Eye (tissue), 1 donor: ENCODE measurements at places on chromosomes 2 and 18.

- DNase-seq = no peak
Measured at GRCh38 chr18:28494151-28494550, 317.2 kb upstream of the CDH2 start.

- DNase-seq = peak; percentile 81
Measured at GRCh38 chr2:110678457-110679336, 834 bp upstream of the BUB1 start.

- no peak for DNase-seq
Measured at GRCh38 chr2:189602233-189602632, 21.6 kb upstream of the SLC40A1 start.

DNA sequence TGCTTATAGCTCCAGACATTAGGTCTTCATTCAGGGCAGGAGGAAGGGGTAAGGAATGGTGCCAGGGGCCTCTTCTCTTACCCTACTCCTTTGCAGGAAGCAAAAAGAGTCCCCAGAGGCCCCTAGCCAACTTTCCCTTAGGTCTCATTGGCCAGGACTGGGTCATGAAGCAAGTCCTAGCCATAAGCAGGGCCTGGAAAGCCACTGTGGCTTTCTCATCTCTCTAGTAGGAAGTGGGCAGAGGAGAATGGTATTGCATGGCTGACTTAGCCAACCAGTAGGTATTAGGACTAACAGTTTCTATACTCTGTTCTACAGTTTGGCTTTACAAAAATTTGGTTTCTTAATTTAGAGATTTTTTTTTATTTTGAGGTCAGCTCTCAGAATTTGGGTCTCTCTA is 4.8 kb downstream of the FAM228A start:
- no peak for DNase-seq

GRCh38 chr18:68925268-68925667 is 127.4 kb downstream of the CCDC102B start:
- peak; percentile 13 for DNase-seq

DNA sequence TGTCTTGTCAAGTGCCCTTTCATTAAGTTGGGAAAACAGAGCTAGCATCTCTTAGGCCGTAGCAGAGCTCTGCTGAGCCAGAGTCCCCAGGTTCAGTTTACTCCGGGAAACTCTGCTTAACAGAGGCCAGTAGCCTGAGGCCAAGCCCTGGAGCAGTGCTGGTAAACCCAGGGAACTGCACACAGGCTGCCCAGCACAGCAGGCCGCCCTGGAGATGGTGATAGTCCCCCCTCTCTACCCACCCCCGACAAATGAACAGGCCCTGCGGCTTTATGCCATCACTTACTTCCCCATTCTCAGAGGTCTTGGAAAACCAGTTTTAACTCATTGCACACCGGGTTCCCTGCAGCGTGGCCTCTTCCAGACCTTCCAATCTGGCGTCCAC is 3.5 kb downstream of the CNNM4 start:
- DNase-seq = peak; percentile 55

DNA sequence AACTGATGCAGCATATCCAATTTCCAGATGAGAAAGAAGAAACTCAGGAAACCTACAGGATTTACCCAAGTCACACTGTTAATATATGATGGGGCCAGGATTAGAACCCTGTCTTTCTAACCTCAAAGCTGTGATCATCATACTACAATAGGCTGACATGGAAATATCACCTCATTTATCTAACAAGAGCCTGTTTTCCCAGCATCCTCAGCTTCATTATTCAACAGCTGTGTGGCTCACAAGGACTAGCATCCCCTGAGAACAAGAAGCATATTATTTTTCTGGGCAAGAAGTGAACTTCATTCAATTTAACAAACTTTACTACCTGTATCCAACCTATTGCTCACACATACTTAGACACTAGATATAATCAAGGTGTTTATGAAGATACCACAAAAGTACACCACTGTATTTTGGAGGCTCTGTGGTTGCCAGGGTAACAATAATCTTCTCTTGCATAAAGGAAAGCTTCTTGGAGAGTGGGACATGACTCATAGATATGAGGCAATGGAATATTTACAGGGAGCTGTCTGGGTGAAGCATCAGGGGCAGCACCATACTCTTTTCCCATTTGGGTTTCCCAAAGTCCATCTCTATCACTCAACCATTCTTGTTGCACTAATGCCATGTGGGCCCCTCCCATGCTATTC is 218.2 kb downstream of the RAD51AP2 start:
- DNase-seq = no peak

DNA sequence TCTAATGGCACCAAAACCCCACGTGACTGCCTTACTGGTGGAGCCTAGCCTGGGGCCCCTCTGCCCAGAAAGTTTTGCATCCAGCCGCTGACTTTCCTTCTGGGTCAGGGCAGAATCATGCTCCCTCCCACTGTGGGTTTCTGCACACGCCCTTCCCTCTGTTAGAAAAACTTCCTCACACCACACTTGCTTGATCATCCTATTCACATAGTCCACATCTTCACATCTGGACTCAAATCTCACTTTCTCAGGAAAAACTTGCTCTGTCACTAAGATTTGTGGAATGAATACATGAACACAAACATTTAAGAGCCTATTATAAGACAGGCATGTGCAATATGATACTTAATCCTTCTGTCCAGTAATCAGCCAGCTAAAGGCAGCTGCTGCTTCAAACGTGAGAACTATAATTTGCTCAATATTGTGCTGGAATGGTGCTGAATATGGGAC is 274.7 kb downstream of the RND3 start:
- peak; percentile 59 for DNase-seq

DNA sequence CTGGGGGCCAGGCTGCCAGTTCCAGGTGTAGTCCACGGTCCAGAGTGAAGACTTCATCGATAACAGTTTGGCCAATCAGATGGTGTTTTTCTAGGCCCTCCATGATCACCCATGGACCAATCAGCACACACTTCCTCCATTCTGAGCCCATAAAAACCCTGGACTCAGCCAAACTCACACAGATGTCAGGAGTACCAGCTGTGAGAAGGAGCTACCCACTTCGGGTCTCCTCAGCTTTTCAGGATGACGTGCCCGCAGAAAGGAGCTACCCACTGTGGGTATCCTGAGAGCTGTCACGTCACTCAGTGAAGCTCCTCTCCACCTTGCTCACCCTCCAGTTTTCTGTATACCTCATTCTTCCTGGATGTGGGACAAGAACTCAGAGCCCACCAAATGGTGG is 210.0 kb upstream of the RASGRP3 start:
- no peak for DNase-seq

GRCh38 chr18:45656194-45656770 is 41.0 kb downstream of the SLC14A2 start:
- no peak for DNase-seq

DNA sequence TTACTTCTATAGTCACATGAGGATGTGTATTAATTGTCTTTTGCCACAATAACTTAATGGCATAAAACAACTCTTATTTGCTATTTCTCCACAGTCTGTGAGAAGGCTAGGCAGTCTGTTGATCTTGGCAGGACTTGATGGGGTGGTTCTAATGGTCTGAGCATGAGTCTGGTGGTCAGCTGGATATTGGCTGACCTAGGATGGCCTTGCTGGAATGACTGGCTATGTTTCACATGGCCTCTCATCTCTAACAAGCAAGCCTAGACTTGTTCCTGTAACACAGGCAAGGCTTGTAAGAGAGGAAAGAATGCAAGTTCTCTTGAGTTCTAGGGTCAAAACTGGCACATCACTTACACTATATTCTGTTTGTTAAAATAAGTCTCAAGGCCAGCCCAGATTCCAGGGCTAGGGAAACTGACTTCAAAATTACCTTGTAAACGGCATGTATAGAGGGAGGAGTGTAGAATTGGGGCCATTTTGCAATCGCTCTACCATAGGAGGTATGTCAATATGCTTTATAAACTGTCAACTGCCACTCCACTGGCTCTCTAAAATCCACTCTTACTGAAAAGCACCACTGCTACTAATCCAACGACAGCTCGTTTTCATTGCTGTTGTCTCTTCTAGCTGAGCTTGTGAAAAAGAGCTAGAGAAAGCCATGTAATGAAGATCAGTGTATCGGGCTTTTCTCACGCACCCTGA is 325.0 kb upstream of the PKDCC start:
- DNase-seq = no peak

DNA sequence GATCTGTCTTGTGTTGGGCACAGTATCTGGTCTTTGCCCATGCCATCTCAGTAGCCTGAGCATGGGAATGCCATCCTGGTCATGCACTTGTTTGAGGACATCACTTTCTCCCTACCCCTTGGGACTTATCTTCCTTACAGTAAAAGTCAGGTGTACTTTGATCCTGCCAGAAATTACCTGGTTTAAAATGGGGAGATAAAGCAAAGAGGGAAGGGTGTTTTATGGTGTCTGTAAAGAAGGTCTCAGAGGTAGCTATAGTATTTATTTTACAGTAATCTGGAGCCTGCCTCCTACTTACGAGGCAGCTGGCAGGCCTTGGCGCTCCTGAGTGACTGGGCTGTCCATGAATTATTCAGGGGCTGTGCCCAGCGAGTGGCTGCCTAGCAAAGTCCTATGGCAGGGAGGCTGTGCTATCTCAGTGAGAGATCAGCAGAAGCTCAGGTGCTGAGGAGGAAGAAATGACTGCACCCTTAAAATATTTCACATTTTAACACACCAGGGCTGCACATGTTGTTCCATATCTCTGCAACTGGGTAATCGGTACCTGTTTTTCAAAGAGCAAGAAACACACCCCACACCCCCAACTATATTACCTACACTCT is 93.9 kb downstream of the SPTBN1 start:
- peak; percentile 35 for DNase-seq

GRCh38 chr2:85830645-85831044 is 58.1 kb downstream of the ST3GAL5 start:
- no peak for DNase-seq

DNA sequence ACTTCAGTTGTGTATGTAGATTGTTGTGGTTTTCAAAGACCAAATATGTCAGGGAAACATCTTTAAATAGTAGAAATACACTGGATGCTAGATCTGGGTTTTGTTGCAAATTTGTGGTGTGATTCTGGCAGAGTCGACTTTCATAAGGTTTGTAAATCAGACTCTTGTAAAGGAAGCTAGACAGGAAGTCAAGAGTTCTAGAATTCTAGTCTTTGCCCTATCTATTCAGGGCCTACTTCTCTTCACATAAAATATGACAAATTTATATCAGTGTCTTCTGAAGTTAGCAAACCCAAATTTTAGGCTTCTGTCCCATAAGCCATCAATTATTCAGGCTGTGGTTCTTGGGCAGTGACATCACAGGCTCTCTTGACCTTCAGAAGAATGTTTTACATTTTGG is 1579.2 kb upstream of the PIK3C3 start:
- no peak for DNase-seq

GRCh38 chr2:118913803-118914645 is 28.0 kb upstream of the MARCO start:
- DNase-seq = no peak

- no peak for DNase-seq
Measured at GRCh38 chr2:24894750-24895149, 25.3 kb downstream of the ADCY3 start.

GRCh38 chr2:4381049-4381448 is 677.7 kb downstream of the DCDC2C start:
- peak; percentile 69 for DNase-seq

DNA sequence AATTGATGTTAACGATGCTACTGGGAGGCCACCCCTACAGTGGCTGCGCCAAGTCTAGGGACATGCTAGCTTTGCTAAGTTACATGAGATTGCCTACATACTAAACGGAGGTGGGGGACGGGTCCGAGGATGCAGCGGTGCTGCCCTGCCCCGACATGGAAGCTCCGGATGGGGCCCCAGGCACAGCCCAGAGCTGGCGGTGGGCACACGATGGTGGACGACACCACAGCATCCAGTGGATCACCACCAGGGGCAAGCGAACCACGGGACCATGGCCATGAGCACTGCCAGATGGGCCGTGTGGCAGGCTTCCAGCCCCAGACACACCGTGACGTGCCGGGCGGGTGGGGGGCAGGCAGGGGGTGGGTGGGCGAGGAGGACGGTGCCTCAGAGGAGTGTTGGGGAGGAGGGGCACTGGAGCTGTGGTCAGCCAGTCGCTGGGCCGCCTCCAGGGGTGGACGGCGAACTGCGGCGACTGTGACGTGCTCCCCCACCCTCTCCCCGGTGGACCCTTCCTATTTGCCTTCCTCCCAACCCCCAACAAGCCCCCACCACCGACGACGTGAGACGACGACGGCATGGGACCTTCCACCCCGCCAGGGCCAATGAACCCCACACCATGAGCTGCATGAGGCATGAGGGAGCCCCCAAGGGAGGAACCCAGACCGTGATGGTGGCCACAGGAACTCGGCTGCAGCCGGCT is 90.6 kb upstream of the ANKRD30BL start:
- no peak for DNase-seq

- no peak for DNase-seq
Measured at GRCh38 chr2:203715744-203716143, 9.3 kb downstream of the CD28 start.

DNA sequence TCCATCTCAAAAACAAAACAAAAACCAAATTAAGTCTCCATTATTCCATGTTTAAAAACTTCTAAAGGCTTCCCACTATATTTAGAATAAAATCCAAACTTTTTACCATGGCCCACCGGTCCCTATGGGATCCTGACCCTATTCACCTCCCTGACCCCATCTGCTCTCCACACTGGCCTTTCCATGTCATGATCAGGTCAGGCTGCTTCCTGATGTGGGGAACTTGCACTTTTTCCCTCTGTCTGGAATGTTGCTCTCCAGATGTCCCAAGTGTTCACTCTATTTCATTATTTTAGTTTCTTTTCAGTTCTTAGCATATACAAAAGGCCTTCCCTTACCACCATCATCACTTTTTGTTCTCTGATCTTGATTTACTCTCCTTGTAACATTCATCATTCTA is 7.5 kb upstream of the MTA3 start:
- DNase-seq = no peak

DNA sequence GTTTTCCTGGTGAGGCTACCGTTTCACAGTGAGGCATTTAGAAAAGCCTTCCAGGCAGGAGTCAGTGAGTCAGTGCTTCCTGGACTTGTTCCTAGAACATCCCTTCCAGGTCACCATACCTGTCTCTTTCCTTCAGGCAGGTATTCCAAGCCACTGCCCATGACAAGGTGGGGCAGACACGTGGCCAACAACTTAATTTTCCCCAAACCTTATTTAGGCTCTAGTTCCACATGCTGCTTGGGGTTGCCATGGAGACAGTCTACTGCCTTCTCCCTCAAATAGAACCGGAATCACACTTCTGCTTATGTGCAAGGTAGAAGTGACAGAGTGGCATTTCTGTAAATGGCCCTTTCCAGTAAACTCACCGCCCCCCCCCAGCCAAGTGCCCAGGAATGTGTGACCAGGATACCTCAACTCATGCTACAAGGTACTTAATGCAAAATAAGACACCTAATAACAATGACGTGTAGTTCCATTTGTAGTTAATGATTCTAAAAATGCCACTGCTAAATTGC is 258.3 kb downstream of the PRKCE start:
- DNase-seq = no peak

DNA sequence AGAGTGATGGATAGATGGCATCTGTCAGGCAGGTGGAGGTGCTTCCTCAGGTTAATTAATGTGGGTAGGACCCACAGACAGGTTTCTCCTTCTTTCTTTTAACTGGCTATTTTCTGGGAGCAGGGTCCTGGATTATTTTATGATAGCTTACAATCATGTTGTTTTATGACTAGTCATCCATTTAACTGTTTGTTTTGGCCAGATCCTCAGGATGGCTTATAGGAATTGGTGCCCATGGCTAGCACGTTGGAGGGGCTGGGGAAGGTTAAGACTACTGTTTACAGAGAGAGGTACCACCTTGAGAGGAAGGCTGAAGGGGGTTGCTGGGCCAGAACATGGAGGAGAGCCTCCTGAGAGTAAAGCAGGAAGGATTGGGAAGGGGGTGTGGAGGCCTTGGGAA is 78.0 kb upstream of the MGAT5 start:
- no peak for DNase-seq
